Psoas muscle (tissue), 8 donors: ENCODE measurements at places on chromosomes 6 and 20. TPM values are rescaled to one million over a fixed set of nuclear protein-coding genes. Genes with fewer than 3 reads are reported as not detected.

DNA sequence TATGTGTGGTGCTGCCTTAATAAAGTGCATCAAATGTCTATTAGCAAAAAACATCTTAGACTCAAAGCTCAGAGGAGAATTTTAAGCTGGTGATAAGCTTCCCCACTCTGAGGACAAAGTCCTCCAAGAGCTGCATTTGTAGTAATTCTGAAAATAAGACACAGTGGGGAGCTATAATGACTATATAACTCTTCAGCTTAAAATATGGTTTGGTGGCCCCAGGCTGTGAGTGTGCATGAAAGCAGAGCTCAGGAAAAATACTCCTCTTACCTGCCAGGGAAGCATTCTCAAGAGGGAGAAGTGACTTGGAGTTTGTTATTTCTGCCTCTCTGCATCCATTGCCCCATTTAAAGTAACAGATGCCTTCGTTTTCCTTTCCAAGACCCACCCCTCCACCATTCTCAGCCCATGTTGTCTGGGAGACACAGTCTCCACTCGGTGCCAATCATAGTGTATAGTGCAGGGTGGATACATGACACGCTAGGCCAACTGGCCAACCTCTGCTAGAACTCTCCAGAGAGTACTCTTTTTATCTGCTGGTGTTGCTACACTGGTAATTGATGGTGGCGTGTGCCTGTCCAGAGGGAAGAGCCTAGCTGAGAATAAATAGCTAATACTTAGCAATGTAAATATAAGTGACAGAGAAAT, 229.2 kb downstream of the PHF3 start:
- no peak for DNase-seq

DNA sequence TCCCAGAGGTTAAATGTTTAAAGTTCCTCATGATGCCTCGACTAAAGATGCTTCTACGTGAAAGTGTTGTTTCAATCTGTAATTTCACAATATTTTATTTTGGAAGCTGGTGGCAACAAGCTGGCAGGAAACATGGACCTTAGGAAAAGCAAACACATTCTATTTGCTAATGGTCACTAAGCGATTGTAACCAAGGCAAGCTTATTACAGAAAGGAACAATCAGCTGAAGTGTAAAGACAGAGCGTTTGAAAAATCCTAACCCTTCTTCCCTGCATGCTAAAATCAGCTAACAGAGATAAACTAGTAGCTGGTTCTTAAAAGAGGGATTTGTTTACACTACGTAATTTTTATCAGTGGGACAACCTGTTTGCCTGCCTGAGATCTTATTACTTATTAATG, 50.0 kb downstream of the IL20RA start:
- no peak for DNase-seq

The CGAS gene
- polyA plus RNA-seq, result 0.27 TPM

DNA sequence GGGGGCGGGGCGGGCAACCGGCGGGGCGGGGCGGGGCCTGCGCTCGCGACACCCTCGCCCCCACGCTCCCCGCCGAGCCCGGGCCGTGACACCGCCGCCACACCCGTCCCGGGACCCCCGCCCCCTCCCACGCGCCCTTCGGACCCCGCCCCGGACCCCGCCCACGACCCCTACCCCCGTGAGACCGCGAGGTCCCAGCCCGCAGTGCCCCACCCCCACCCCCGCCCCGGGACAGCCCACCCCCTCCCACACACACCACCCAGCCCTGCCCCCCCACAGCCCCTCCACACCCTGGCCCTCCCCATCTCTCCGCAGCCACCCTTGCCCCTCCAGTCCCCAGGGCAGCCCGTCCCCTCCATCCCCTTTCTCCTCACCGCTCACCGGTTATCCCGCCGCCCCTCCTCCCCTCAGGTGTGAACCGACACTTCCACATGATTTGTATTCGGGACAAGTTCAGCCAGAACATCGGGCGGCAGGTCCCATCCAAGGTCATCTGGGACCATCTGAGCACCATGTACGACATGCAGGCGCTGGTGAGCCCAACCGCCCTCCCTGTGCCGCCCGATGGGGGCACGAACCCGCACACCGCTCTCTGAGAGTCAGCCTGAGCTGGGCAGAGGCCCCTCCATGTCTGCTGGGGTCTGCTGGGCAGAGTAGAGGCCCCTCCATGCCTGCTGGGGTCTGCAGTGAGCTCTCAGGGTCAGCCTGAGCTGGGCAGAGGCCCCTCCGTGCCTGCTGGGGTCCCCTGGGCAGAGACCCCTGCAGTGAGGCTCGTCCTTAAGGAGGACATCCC, 622 bp downstream of the MRGBP start:
- no peak for DNase-seq

DNA sequence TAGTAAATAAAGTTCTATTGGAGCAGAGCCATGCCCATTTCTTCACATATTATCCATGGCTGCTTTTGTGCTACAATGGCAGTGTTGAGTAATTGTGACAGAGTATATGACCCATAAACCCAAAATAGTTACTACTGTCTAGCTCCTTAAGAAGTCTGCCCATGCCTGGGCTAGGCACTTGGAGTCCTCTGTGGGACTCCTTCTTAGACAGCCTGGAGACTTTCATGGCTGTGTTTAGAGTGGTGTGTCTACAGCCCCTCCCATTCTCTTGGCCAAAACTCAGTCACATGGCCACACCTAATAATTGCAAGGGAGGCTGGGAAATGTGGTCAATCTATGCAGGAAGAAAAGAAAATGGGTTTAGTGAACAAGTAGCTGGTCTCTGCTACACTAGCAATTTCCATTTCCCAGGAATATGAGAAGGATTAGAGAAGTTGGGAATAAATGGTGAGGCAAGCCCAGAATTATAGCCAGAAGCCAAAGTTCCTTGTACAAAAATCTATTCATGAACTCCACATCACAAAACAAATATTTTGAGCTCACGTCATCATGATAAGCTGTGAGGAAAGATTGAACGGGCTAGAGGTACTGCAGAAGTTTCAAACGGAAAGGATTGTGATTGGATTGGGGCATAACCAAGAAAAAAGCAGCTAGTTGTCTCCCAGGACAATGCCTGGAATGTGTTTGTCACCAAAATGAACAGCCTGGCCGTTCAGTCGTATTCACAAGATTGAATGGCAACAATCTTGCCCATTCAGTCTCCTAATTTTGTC, 251.8 kb upstream of the PLN start:
- peak; percentile 49 for DNase-seq

The TMEM200A gene
- polyA plus RNA-seq, result 0.12 TPM

GRCh38 chr6:116351101-116351500, 19.6 kb upstream of the DSE start:
- no peak for DNase-seq

- DNase-seq, result no peak
These were observed 448.9 kb downstream of the COL12A1 start for GRCh38 chr6:74756923-74757322.

The CITED2 gene
- polyA plus RNA-seq, result 414 TPM

GRCh38 chr6:169763881-169764280, 12.5 kb downstream of the ERMARD start:
- DNase-seq, result no peak

GRCh38 chr6:35215665-35216411, 2.1 kb downstream of the SCUBE3 start:
- DNase-seq, result no peak

The MAN1A1 gene
- 4.4 TPM for polyA plus RNA-seq

The PBOV1 gene
- not detected for polyA plus RNA-seq

The FBXO30 gene
- polyA plus RNA-seq, result 11.2 TPM

The MYMX gene
- 0.09 TPM for polyA plus RNA-seq

- no peak for DNase-seq
These were observed 16.5 kb downstream of the GFRA4 start for GRCh38 chr20:3646651-3647050.

DNA sequence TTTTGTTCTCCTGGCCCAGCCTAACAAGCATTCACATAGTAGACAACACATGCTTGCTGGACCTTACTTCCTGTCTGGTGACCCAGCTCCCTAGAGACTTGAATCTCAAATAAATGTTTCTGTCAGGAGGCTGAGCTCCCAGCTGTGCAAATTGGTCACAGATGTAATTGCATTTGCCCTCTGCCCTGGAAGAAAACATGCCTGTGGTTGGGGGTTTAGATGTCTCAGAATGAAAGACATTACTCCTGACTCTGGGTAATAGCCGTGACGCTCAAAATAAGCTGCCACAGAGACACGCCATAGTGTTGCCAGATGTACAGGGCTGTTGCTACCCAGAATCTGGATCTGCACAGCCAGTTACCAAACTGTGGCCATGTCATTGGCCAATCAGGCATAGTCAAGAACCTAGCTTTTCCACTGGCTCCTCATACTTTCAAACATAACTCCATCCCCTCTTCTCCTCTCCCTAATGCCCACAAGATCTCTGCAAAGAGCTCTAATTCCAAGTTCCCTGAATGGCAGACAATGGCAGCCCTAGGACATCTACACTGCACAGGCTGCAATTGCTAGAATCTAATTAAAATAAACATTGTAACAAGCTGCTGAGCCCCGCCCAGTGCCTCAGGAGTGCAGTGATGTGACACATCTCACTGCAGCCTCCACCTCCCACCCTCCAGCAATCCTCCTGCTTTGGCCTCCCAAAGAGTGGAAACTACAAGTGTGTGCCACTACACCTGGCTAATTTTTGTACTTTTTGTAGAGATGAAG, 32.8 kb upstream of the GMPR start:
- DNase-seq, result no peak

GRCh38 chr6:53199156-53199555, 50.5 kb upstream of the GCM1 start:
- no peak for DNase-seq

DNA sequence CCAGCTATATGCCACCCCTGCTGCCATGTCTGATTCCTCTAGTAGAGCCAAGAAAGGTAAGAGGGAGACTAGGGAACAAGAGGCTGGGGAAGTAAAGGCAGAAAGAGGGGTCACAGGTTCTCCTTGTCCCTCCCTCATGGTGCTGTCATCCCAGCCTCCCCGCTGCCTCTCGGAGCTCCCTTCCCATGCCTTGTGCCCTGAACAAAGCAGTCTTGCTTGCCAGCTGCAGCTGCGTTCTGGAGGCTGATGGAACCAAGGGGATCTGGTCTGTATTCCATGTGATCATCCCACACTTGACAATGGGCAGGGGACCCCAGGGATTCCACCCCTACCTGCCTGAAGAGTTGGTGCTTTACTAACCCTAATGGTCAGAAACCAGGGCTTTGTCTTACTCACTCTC, 61.4 kb downstream of the DAAM2 start:
- no peak for DNase-seq

- DNase-seq, result no peak
These were observed 509.2 kb upstream of the SLC35B3 start for GRCh38 chr6:8944548-8944947.

DNA sequence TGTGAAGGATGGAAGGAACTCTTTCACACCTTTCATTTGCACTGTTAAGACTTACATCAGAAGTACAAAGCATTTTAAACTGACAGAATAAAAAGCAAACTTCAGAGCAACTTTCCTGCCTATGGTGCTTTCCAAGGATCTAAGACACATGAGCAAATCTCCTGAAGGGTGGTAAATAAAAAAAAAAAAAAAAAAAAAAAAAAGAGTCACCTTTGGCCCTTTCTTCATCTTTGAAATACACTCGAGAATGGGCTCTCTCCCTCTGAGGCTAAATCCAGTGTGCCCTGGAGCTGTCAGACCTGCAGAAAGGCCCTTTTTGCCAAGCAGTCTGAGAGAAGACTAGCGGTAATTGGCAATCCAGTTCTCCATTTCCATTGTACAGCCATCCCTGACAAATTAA, 1113.8 kb upstream of the FLRT3 start:
- DNase-seq, result no peak
